ENCODE measurements at places on chromosomes 2 and 18.
A peak's percentile ranks its signal among the peaks of the same experiment; 100 is the strongest.

- no peak for DNase-seq
Observed at GRCh38 chr2:213627054-213627710, 342.9 kb downstream of the SPAG16 start.

- DNase-seq: no peak
Observed at GRCh38 chr18:79367989-79368388, 27.7 kb upstream of the NFATC1 start.

- no peak for DNase-seq
Observed at GRCh38 chr18:35466334-35466733, 31.4 kb downstream of the INO80C start.

DNA sequence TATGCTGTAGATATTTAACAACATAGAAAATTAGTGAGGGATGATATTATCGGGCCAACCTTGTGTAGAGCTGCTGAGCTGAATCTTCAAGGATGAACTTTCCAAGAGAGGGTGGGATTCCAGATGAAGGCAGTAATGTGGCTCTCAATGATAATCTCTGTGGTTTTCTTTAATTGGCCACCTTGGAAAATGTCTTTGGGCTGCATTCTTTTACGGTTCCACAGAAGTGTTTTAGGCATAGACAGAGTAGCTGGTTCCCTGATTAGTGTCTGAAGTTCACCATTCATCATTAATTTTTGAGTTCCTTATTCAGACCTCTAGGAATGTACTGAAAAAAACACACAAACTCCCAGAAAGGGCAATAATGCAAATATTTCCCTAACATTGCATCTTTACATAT is 1566.9 kb upstream of the PIK3C3 start:
- no peak for DNase-seq

DNA sequence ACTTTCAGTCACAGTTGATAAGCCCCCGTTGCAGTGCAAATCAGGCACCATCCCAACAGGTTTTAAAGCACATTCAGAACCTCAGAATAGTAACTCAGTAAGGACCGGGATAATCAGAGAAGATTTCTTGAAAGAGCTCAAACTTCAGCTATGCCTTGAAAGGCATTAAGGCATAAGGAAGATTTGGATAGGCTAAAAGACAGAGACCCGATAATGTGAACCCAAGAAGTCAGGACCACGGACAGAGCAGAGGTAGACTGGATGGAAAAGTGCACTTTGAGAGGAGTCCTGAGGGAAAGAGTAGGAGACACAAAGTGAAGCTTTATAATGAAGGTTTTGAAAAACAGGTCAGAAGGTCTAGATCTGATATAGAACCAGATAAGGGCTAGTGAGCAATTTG is 36.9 kb upstream of the KLF7 start:
- DNase-seq: no peak

- DNase-seq: no peak
Observed at GRCh38 chr18:55737781-55738468, 149.9 kb upstream of the TCF4 start.

DNA sequence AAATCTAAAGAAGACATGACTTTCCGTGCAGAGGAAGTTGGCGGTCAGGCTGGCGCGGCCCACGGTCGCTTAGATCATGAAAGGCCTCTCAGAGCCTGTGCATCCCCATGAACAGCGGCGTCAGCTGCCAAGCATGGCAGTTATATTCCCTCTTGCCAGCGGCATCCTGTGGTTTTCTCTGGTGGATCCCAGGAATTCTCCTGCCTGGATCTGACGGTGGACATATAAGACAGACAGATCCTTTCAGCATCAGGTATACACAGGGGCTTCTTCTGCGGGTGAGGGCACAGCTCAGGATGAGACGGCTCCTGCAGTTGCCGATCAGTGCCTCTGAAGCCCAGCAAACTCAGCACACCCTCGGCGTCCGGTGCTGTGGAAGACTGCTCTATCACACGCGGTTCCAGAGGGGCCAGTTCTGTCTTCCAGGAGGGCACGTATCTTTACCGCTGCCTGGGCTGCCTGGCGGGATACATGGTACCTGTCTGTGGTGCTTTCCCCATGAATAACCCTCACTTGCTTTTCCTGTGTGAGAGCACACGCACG is 157.8 kb downstream of the LDLRAD4 start:
- no peak for DNase-seq

GRCh38 chr2:189157939-189158338 is 21.6 kb downstream of the COL5A2 start:
- no peak for DNase-seq

- DNase-seq: no peak
Observed at GRCh38 chr2:37707393-37707792, 36.0 kb upstream of the CDC42EP3 start.

DNA sequence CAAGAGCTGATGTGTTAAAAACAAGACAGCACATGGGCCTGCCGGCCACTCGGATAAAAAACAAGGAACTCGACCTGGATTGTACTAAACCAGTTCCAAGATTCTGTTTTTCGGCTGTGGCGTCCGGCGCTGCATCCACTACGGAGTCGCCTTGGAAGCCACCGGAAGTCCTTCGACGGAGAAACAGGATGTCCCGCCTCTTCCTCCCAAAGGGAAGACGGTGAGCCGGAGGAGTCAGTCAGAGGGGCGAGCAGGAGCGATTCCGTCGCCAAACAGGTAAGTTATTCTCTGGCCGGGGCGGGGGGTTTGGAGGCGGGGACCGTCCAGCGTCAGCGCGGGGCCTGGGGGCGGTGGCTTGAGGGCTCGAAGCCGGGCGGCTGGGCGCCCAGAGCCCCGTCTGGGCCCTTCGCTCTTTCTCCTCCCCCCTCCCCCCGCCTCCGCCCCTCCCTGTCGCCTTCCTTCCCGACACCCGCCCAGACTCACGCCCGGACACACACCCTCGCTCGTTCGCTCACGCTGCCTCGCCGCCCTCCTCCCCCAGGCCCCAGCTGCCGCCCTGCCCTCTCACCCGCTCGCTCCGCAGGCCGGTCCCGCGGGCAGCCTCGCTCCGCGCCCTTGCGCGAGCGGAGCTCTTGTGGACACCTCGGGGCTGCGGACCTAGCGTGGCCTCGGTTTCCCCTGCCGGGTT is at the start of gene ZNF407:
Gene ZNF407 (plus strand): TSS at position 209 of the 688 bp plus-strand sequence. CDS start 33,150 bp downstream, outside the sequence.
- peak; percentile 85 for DNase-seq

DNA sequence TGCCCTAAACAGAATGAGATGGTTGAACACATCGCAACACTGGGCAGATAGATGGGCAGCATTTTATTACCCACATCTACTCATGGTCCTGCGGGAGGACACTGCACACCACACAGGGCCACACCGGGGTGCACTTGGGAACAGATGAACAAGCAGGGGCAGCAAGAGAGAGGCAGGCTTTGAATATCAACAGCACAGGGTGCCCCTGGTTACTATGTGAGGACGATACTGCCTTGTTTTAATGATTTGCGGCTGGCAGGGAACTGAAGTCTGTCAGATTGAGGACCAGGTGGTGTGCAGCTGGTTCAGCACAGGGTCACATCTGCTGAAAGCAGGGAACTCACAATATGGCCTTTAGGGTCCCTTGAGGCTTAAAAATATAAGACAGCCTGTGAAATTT is 195.7 kb downstream of the PIEZO2 start:
- DNase-seq: no peak

DNA sequence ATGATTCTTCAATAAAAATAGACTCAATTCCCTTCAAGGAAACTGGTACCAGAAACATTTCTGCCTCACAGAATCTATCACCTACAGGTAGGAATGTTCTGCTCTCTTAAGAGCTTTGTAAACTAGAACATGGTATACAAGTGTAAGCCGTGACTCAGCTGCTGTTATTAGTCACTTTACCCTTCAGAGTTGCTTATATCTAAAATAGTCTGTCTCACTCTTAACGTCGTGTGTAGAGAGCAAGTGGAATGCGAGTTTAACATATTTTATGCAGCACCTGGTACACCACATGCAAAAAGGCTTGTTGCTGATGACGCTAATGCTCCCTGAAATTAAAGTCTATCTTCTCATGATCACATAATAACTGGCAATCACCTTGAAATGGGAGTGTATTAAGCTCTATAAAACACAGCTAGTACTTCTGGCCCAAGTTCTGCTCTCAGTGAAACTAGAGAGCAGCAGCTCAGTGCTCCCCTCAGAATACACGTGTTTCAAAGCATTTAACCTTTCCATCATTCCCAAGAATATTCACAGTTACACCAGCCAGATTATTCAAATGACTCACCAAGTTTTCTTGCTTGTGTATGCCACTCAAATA is 420.0 kb downstream of the ZEB2 start:
- DNase-seq: no peak

DNA sequence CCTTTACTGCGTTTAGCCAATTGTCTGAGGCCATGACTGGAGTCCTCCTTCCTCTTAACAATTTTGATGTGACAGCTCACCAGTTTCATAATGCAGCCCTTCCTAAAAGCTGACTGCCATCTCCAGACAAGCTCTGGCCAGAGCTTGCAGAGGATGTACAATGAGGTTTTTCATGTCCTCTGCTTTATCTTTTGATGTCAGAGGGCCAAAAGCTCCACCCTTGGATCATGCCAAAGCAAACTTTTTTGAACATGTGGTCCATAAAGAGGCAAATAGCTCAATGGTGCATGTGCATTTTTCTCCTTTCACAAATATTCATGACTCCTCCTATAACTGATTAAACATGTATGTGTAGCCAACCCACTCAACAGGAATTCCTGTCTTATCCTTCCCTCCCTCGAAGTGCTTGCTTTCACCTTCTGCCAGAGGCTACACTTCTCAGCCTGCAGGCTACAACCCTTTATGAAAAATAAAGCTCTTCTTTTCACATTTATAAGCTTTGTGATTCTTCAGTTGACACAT is 266.2 kb downstream of the FBXO15 start:
- no peak for DNase-seq

DNA sequence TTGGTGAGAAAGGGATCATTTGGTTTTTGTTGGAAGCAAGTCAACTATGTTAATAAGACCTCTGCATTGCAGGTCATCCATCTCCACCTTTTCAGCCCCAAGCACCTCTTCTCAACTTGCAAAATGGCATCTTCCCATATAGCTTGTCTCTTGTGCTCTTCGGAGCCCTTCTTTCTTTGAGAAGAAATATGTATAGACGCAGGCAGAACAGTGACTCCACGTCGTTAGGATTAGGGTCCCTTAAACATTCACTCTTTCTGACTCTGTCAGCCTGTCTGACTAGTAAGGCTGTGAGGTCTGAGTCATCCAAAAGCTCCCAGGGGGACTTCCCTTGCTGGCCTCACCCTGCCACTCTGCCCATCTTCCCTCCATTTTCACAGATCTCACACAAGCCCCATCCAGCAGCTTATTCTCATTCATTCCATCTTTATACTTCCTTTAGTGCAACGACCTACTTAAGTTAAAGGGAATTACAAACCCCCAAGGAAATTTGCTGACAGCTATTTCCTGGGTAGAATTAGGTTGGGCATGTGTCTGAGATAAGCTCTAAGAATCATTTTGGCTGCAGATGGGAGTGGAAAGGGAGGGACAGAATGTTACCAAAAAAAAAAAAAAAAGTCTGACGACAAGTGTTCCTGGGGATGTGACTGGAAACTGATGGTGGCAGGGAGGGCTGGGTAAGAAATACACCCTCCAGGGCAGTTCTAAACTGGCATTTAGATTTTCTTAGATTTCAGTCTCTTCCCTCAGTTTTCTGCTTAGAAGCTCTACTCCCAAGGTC is 37.7 kb upstream of the MEX3C start:
- DNase-seq: no peak

GRCh38 chr18:48719974-48720654 is 181.3 kb downstream of the CTIF start:
- no peak for DNase-seq

- no peak for DNase-seq
Observed at GRCh38 chr2:16026816-16027501, 86.6 kb downstream of the MYCN start.

DNA sequence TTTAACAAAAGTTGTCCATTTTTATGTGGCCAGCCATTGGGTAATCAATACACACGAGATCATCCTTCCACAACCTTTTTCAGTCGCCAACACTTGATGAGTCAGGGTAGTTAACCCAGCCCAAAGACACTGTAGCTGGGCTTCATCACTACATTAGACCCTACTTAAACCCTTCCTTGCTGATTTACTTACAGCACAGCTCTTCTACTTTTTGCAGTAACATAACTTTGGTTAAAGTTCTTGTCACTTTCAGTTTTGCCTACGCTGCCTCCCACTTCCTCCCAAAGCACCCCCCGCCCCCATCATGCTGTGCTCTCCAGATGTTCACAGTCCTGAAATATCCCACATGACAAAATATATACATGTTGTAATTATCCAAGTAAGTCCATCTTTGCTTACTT is 103.6 kb downstream of the CDK15 start:
- DNase-seq: no peak

DNA sequence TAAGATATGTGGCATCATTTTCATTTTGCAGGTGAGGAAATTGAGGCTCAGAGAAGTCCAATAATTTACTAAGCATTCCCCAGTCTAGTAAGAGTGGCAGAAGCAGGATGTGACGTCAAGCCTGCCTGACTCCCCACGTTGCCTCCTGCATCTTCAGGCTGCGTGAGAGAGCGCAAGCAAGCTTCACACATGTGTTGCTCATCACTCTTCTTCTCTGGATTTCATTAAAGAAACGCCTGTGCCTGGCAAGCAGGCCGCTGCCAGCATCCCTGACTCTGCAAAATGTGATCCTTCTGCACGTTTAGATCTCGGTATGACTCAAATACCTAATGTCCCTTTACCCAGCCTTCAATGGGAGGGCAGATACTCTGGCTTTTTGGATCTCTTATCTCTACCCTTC is 96.8 kb downstream of the PRKCE start:
- no peak for DNase-seq

- no peak for DNase-seq
Observed at GRCh38 chr2:44705876-44706480, 235.5 kb upstream of the SIX3 start.

DNA sequence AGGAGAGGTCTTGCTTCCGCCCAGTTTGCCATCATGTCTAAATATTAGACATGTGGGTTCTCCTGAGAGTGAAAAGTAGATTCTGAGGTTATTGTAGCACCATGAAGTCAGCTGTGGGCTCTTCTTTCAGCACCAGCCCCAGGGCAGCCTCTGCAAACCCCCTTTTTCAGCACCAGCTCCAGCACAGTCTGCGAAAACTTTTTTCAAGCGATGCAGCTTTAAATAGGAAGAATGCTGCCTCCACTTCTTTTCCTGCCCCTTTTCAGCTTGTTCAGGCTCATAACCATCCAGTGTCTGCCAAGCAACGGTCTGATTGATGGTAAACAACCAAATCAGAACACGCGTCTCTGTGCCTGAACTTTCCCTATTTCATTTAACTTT is at the start of gene COL5A2:
Gene COL5A2 (minus strand): TSS at position 192 of the 381 bp plus-strand sequence. CDS start 157 bp downstream, at position 35.
- no peak for DNase-seq

- DNase-seq: no peak
Observed at GRCh38 chr18:73511771-73512503, 635.7 kb downstream of the FBXO15 start.

DNA sequence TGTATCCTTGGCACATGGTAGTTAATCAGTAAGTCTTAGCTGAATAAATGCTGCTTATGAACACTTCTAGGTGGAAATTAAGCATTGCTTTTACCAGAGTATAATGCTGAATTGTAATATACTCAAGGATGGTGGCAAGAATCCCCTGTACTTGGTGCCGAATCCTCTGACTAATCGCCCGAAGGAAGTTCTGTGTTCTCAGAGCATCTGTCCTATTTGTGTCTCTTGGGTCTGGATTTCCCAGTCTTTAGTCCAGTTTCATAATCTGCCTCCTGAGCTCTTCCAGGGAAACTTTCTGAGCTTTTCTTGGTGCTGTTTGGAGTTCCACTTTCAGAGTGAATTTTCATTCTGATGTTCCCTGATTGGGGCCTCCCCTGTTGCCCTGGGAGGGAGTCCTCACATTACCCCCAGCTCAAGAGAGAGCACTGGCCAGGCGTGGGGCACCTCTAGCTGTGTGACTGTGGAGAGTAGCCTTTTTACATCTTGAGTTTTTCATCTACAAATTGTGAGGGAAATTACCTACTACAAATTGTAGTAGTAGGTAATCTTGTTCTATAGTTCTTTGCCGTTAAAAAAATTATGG is 144.9 kb downstream of the LTBP1 start:
- DNase-seq: no peak
